ENCODE measurements at places on chromosomes 6 and 20. TPM values are rescaled to one million over a fixed set of nuclear protein-coding genes. Genes with fewer than 3 reads are reported as not detected.

- DNase-seq: no peak
These were observed 56.3 kb upstream of the AFDN start for GRCh38 chr6:167770291-167770955.

GRCh38 chr6:72649032-72649984 is 27.4 kb downstream of the KCNQ5 start:
- DNase-seq: no peak

GRCh38 chr6:37934276-37934675 is 114.7 kb downstream of the ZFAND3 start:
- no peak for DNase-seq

DNA sequence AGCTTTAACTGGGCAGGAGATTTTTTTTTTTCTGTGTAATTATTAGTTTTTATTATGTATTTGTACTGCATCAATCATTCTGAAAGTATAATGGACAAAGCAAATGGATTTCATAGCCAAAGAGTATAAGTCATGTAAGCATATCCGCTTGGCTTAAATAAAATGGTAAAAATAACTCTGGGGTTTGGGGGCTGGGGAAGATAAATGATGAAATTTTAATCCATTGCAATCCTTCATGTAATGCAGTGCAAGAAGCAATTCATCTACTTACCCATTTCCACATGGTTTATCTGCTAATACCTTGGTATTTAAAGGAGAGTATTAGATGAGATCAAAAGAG is 781.4 kb downstream of the QKI start:
- DNase-seq: no peak

DNA sequence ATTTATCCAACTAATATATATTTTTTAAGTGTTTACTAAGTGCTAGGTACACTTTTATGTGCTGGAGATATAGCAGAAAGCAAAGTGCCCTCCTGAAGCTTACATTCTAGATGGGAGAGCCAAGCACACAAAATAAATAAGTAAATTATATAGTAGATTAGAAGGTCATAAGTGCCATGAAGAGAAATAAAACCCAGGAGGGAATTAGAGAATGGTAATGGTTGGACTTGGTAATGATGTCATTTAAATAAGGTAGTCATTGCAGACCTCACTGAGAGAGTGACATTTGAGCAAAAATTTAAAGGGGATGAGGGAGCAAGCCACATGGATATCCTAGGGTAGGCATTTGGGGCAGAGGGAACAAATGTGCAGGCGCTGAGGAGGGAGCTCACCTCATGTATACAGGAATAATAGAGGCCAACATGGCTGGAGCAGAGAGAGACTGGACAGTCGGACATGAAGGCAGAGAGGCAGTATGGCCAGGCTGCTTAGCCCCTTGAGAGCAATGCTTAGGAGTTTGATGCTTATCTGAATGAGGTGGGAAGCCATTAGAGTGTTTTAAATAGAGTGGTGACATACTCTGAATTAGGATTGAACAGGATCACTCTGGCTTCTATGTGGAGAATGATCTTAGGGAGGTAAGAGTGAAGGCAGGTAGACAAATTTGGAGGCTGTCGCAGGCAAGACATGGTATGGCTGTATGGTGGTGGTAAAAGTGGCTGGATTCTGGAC is 14.1 kb downstream of the DSE start:
- no peak for DNase-seq

DNA sequence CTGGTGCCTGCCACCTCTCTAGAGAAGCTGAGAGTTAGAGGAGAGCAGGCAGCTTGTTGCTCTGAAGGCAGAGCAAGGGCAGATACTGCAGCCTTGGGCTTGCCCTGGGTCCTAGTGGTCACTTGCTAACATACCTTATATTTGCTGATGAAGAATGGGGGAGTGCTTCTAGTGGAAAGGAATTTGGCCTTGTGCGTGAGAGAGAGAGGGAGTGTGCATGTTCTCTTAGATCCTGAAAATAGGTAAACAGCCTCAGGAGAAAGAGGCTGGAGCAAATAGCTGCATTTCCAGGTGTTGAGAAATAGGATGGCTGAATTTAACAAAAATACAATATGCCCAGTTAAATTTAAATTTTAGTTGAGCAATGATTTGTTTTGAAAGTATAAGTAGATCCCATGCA is 724.5 kb upstream of the FLRT3 start:
- no peak for DNase-seq

GRCh38 chr20:2820896-2821869 is 5.0 kb downstream of the TMEM239 start:
- no peak for DNase-seq

DNA sequence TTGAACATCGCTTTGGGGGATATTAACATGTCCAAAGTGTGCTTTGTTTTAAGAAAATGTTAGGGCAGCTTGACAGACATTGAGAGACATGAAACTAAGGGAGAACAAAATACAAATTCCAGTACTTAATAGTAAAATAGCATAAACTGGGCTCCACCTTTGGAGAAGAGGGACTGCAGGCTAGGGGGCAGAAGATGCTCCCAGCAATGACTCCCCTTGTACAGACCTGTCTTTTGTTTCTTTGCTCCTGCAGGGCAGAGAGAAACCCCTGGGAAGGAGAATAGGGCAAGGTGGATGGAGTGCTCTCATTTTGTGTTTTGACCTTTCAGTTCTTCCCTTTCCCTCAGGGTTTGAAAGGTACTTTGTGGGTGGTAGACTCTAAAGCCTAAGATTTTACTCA is 115.6 kb upstream of the PLCB4 start:
- no peak for DNase-seq

DNA sequence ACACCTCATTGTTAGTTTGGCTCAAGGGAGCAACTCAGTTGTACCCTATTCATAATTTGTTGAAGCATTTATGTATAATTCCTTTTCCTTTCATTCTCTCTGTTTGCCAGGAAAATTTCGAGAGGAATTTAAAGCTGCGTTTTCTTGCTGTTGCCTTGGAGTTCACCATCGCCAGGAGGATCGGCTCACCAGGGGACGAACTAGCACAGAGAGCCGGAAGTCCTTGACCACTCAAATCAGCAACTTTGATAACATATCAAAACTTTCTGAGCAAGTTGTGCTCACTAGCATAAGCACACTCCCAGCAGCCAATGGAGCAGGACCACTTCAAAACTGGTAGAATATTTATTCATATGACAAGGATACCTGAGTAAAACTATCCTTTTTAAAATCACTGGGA is 45.2 kb upstream of the GFRAL start:
- no peak for DNase-seq

DNA sequence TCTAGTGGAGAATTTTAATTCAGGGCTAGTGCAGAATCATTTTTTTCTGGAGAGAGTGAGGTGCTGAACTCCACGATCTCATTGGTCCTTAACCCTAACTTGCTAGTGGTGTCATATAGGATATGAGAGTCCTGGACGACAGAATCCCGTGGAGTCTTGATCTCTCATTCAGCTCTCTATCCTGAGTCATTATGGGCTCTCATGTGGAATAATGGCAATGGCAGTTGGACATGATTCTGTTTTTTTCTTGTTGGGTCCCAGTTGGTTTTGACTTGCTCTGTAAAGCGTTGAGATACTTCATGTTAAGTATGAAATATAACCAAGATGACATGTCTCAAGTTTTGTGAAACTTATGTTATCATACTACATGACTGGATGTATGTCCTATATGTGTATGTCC is 6.3 kb upstream of the RNF144B start:
- DNase-seq: no peak

DNA sequence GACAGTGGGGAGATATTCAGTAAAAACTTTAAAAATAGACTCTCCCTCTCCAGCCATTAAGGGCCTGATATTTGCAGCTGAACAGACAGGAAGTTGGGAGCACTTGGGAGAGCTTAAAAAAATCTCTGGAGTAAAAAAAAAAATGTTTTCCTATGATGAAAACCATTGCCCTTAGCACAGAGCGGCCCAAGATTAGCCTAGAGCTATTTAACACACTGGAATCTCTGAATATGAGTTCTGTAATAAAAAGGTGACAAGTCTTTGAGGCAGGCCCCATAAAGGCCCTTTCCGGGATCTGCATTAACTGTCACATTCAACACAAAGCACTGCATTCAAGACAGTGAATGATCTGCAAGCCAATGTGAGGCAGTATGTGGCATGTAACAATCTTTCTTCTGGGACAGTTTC is 393.7 kb downstream of the ZFAND3 start:
- no peak for DNase-seq

DNA sequence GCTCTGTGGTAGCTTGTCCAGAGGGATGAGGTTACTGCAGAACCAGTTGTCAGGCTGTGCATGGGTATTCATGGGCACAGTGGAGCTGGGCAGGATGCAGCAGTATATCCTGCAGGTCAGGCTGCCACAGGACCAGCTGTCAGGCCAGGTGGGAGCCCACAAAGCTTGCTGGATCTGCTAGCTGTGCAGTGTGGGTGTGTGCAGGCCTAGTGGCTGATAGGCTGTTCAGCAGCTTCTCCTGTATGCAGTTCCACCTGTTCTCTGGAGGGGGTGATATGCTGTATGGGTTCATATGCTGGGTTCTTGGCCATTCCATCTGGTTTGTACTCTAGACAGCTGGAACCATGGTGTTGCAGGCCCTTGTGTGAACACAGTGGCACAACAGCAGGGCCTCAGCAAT is 40.6 kb upstream of the TPD52L1 start:
- no peak for DNase-seq

DNA sequence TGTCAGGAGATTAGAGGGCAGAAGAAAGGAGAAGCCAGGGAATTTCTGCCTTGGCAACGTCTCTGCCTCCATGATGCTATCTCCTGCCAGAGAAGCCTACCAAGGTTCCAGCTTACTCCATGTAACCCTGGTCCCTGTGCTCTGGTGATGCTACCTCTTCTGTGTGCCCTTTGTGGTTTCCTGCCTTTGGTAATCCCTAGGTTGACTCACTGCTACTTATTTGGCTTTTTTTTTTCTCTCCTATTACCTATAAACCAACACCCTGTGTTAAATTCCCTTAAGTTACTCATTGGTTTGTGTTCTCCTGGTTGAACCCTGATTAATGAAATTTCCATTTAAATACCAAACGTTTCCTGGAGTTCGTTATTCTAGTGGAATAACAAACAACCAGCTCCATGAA is 527.8 kb upstream of the FLRT3 start:
- no peak for DNase-seq

The AKAP7 gene
- 23.7 TPM for total RNA-seq

The HSPA1L gene
- total RNA-seq: 8.5 TPM

The SLC26A8 gene
- 15.2 TPM for total RNA-seq

The BICRAL gene
- 26.2 TPM for total RNA-seq

The DEFB126 gene
- total RNA-seq: not detected

The DEF6 gene
- total RNA-seq: 33.4 TPM

The LBP gene
- 1.1 TPM for total RNA-seq

The PRDM13 gene
- total RNA-seq: 0.74 TPM

The VSTM2L gene
- total RNA-seq: 69.5 TPM

The TMC2 gene
- not detected for total RNA-seq

The OR2H2 gene
- not detected for total RNA-seq
